ENCODE measurements at places on chromosomes 2 and 18.

DNA sequence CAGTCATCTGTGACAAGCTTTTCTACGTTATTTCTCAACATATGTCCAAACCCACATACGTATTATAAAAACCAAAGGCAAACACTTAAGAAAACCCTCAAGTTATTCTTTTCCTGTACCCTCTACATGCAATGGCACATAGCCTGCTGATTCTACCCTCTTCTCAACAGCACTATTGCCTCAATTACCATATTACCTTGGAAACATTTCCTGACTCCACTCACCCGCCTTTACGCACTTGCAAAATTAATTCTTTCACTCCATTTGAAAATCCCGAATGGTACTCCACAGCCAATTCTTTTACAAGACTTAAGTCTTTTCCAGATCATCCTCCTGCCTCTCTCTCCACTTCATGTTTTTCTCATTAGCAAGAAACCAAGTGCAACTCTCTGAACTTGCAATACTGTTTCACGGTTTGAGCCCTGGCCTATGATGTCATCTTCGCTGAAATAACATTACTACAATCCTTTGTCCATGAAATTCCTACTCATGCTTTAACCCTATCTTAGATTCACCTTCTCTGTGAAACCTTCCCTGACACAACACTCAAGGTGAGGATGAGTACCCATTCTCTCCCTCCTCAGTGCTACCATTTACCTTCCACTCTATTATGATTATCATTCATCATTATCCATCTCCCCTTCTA is 29.0 kb downstream of the SESTD1 start:
- DNase-seq = no peak

GRCh38 chr2:118090387-118091139 is 2.3 kb downstream of the INSIG2 start:
- DNase-seq = no peak

DNA sequence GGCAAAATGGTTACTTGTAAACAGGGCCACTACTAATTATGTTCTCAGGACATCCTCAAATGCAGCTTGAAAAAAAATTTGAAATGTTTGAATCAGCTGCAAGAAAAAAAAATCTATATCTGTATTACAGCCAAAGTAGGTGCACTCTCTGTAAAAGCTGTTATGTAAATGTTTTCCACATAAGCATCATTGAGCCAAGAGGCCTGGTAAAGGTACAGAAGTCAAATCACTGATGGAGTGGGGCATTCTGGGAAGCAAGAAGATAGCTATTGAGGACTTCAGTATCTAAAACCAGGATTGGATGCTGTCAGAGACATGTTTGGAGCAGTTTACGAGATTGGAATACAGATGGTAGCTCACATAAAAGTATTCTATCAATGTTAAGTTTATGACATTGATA is 80.3 kb downstream of the MAPRE2 start:
- DNase-seq = no peak

DNA sequence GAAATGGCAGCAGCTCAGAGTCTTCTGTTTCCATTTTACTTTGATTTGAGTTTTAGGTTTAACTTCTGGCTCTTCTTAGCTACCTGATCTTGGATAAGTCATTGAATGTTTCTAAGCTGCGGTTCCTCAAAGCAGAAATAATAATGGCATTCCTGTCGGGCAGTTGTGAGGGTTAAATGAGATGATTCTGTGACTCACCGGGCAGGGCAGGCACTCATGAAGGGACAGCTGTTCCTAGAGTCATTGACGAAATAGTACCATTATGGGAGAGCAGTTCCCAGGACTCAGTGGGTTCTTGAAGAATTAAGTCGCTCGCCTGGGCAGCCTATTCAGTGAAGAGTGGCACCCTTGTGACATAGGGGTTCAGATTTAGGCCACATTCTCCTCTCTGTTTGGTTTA is 10.3 kb downstream of the TRIB2 start:
- DNase-seq = no peak

DNA sequence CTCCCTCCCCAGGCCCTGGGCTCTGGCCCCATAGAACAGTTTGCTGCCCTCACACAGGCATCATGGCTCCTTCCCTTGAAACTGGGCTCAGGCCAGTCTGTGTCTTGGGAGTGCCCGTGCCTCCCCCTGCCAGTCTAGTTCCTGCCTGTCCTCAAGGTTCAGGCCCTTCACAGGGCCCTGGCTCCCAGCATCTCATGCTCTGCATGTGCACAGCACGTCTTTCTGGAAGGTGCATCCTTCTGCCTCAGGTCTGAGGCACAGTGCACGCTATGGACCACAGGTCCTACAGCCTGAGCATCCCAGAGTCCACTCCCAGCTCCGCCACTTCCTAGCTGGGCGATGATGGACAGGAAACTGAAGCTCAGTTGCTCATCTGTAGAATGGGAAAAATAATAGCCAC is 35.6 kb upstream of the FOSL2 start:
- DNase-seq = no peak

GRCh38 chr2:241269707-241270520 is 45.6 kb downstream of the HDLBP start:
- peak; percentile 17 for DNase-seq

- DNase-seq = no peak
Observed at GRCh38 chr2:112542984-112543661, 858 bp downstream of the POLR1B start.

- DNase-seq = no peak
Observed at GRCh38 chr2:168710754-168711467, 91.5 kb upstream of the NOSTRIN start.

DNA sequence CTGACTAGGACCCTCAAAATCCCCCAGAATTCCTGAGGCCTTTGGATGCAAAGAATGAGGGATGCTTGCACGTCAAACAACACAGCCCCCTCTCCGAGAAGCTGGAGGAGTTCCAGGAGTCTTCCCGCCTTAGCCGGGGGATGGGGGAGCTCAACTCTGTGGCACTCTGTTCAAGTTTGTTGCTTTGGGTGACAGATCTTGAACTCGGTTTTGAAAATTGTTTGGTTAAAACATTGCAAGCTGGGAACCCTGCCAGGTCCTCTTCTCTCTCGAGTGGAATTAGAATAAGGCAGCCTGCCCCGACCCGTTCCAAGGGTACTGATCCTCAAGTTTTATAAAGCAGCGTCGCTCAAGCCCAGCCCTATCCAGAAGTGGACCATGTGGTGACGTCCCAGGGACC is 244.1 kb downstream of the LOXHD1 start:
- DNase-seq = no peak

DNA sequence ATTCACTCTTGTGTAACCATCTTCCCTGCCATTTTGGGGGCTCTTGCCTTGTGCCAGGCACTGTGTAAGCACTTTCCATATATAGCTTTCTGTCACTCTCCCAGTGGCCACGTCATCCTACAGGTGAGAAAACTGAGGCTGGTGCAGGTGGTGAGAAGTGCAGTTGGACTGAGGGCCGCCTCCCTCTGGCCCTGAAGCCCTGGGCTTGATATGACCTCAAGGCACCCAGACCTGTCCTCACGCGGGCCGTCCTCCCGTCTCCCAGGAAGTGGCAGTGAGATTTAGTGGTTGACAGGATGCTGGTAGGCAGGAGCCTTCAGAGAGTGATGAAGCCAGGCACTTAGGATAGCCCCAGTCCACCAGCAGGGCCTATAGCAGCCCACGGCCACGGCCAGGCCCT is 30.5 kb downstream of the MAL start:
- no peak for DNase-seq

- DNase-seq = no peak
Observed at GRCh38 chr18:10949655-10950054, 199.7 kb downstream of the PIEZO2 start.

DNA sequence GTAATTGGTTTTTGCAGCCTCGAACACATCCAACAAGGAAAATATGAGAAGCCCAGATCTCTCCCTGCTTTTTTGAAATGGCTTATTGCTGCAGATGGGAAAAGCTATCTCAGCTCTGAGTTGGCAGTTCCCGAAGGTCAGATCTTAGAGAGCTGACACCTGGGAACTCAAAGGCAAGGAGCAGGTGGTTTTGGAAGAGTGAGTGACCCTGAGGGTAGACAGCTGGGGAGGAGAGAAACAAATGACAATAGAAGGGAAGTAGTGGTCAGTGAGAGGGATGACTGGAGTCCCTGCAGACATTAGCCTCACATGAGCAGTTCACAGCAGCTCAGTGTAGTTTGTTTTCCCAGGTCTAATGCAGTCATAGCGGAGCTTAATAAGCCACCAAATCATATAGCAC is 317.9 kb downstream of the STK39 start:
- DNase-seq = no peak

DNA sequence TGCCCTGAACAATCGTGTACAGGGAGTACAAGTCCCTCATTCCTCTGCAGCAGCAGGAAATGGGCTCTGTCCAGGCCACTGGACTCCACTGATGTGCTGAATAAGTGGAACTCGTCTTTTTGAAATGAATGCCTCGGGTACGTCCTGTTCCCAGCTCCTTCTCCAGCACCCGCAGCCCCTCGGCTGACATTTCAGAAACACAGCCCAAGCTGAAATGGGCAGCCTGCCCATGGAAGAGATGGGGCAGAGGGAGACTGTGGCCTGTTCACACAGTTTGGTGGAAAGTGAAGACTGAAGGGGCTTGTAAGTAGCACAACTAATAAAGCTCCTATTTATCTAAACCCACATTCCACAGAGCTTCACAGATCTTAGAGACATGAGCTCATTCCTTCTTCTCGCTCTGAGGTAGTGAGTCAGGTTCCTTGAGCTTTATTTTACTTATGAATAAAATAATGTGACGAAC is 498.6 kb downstream of the TXNL1 start:
- DNase-seq = no peak

DNA sequence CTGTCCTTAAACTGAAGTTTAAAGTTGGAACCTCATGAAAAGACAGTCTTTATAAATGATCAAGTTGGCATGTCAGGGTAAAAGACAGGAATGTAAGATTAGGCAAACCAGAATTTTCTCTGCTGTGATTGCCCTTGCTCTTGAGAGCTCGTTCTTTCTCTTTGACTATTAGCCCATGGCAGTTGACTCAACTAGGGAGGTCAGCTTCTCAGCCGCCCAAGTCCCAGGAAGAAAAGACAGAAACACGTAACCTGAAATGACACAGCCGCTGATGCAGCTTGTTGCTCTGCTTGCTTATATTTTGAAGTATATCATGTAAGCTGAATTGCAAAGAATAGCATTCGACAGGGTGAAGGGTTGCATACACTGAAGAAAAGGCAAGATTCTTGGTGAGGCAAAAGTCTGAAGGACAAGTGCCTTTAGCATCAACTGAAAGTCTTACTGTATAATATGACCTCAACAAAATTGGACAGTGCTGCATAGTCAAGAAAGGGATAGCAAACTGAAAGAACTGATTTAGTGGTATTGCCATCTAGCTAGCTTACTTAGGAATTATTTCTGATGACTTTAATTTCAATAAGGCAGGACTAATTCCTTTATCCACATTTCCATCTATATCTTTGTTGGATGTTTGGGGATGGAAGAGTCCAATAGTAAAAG is 54.7 kb downstream of the ARHGAP15 start:
- DNase-seq = no peak

DNA sequence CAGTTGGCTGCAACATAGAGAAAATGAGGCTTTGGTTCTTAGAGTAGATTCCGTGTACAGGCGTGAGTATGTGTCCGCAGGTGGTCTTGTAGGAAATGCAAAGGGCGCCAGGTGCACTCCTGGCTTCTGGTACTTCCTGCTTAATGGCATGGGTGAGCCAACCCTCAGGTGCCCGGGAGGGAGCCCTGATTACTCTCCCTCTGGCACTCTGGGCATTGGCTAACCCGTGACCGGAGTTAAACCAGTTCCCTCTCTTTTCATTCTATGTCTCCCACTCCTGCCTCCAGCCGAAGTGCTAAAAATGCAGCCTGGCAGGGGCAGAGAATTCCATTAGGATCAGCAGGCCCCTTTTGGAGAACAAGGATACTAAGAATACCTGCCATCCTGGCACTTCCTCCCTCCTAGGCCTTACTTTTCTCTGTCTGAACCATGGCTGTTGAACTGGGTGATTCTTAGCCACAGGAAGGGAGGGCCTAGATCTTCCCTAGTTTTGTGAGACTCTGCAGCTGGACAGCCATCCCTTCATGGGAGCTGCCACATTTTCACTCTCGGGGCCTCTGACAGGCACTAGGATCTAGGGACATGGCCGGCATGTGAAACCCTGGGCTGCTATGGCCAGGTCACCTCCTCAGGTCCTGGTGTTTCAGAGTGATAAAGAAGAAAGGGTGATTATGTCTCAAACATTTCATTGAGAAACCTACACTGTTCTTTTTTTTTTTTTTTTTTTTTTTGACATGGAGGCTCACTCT is 6.5 kb downstream of the MERTK start:
- DNase-seq = no peak

DNA sequence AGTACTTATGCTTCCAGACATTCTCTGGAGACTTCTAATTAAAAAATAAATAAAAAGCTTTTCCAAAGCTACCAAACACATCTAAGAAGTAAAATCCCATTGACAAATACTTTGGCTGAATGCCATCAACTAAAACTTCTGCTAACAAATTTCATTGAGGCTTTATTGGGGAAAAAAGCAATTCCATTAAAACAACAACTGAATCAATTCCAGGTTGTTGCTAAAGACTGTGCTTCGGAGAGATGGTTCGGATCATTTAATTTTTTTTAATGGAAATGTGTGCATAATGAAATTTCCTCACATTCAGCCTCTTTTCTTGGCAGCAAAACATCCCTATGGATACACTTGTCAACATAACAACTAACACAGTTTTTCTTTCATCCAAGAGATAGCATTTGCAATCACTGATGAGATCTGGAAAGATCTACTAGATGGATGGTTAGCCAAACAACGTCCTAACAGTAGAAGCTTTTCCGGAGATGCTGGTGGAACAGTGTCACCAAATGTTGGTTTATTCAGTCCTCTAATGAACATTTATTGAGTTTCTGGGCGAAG is 446.1 kb upstream of the FAM98A start:
- no peak for DNase-seq

- DNase-seq = no peak
Observed at GRCh38 chr2:234939576-234939975, 12.2 kb upstream of the SH3BP4 start.

DNA sequence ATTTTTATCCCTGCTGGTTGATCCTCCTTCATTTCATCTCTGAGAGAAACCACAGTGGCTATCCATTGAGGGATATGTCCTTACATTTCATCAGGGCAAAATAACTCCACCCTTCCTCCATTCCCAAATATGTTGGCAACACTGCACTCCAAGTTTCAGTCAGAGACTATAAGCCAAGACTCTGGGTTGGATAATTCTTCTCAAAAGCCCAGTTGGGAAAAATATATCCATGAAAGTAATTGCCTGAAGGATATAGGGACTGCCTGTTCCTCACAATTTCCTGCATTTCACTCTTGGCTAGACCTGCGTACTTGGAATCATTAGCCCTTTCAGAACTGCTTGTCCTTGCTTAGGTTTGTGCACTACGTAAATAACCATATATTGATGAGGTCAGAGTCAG is 27.9 kb upstream of the EPB41L3 start:
- no peak for DNase-seq

- peak; percentile 75 for DNase-seq
Observed at GRCh38 chr18:62128157-62128556, 58.7 kb downstream of the PIGN start.

Measured in LNCaP clone FGC (cell line).